GM04503 (cell line): ENCODE measurements at places on chromosomes 2 and 18.

DNA sequence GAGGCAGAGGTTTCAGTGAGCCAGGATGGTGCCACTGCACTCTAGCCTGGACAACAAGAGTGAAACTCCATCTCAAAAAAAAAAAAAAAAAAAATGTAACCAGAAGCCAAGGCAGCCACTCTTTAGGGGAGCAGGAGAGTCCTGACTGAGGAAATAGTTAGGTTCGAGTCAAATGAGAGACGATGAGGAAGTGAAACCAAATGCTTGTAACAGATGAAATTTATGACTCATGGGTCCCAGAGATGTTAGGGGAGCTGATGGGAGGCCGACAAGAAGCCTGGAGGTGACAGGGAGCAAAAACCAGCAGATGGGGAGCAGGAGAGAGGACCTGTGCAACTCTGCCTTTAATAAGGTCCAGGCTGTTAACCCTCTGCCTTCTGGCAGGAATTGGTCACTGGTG lies 756.1 kb upstream of the DDX18 start:
- DNase-seq = no peak

- DNase-seq = no peak
Observed at GRCh38 chr2:60735496-60736250, 20.4 kb upstream of the PAPOLG start.

DNA sequence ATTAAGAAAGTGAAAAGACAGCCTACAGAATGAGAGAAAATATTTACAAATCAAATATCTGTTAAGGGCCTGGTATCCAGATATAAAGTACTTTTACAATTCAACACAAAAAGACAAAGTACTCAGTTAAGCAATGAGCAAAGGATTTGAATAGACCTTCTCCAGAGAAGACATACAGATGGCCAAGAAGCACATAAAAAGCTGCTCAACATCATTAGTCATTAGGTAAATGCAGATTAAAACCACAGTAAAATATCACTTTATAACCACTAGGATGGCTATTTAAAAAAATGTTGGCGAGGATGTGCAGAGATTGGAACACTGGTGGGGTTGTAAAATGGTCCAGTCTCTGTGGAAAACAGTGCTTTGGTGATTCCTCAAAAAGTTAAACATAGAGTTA lies 38.9 kb downstream of the RAB31 start:
- no peak for DNase-seq

DNA sequence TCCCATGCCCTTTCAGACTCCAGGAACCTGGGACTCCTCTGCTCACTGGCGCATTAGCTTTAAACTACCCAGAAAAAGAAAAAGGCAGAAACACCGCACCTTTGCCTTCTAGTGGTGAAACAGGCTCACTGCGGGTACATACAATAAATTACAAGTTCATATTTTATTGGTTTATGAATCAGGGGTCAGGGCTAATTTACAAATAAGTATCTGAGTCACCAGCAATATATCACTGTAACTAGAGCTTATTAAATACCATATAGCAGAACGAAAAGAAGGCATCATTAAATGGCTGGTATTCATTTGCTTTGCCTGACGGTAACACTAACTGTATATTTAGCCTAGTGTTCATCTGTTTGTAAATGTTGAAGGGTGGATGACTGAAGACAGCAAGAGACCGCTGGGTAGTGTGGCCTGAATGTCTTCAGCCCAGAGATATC lies 26.9 kb upstream of the DTNB start:
- DNase-seq = no peak

GRCh38 chr2:108115868-108116267 lies 123.9 kb upstream of the SULT1C3 start:
- no peak for DNase-seq

- no peak for DNase-seq
Observed at GRCh38 chr18:9766076-9766481, 58.0 kb downstream of the RAB31 start.

GRCh38 chr2:28821295-28821958 lies 10.8 kb downstream of the SPDYA start:
- no peak for DNase-seq

- no peak for DNase-seq
Observed at GRCh38 chr2:105795575-105795934, 50.8 kb downstream of the NCK2 start.

- no peak for DNase-seq
Observed at GRCh38 chr2:111220962-111221361, 100.2 kb downstream of the BCL2L11 start.

DNA sequence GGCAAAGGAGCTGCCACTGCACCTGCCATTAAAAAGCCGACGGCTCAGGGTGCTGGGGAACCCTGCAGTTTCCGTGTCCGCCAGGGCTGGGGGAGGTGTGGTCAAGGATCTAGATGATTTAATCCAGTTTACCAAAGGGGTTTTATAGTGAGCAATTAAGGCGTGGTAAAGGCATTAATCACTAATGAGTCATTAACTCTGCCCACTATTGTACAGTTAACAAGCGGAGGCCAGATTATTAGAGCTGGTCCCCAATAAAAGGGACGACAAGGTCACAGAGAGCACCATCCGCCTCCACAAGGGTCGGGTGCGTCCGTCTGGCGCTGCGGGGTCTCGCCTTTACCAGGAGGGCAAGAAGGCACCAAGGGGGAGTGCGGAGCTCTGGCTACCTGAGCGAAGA lies 9.6 kb downstream of the RAX start:
- no peak for DNase-seq

DNA sequence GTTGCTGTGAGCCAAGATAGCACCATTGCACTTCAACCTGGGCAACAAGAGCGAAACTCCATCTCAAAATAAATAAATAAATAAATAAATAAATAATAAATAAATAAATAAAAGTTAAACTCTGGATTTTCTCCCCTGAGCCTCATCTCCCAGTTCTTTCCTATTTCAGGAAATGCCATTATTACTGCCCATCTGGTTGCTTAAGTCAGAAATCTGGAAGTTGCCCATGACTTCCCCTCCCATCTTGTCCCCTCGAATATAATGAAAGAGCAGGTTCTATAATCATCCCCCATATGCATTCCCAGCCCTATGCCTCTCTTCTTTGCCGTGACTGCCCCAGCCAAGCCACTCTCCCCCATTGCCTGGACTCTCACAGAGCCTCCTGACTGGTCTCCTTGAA lies 4.2 kb upstream of the PSD4 start:
- DNase-seq = no peak

DNA sequence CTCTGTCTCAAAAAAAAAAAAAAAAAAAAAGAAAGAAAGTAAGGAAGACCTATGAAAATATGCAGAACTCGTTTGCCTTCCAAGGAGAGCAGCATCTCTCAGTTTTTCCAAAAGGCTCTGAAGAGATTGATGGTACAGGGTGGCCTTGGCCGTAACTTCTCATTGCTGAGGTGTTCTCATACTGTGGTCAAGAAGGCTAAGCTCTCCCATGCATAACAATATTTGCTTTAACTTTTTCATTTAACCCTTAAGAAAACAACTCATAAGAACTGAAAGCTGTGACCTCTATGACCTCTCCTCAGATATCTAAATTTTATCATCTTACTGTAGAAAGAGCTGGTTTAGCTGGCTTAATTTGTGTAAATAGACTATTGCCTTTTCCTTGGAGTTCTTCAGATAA lies 37.1 kb upstream of the GATA6 start:
- no peak for DNase-seq

GRCh38 chr18:8708670-8709069 lies 3.3 kb downstream of the MTCL1 start:
- DNase-seq = no peak

- DNase-seq = no peak
Observed at GRCh38 chr2:204545861-204546735, 823 bp downstream of the PARD3B start.

DNA sequence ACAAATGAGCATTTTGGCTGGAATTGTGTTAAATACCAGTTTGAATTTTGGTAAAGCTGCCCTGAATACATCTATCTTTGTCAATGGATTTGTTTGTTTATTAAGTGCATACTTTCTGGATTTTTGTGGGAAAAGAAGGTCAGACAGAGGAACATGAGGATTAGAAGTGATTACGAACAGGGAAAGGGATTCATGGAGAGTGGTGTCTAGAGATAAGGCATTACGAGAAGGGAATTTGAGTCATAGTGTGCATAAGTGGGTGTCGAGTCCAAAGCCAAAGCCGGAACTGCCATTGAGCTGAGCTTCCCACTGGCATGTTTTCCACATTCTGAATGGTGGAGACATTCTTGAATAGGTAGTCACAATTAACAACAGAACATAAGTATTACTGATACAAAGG lies 68.9 kb upstream of the EFEMP1 start:
- peak; percentile 99 for DNase-seq

DNA sequence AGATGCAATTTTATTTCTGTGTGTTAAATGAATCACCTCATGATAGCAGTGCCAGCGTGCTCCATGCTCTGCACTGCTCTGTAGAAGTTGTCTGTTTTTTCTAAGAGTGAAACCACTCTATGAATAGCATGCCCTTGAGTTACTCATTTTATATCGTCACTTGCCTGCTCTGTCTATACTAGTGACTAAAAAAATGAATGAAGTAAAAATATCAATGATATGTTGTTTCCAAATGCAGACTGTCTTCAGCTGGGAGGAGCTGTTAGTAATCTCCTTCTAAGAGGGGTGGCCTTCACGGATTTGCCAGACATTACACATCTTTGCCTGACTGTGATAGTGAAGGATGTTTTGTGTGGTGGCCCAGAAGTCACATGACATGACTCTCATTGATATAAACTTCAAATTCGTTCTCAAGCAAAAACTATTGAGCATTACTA lies 852.1 kb downstream of the CNTNAP5 start:
- peak; percentile 19 for DNase-seq

- DNase-seq = no peak
Observed at GRCh38 chr2:45496869-45497268, 114.2 kb downstream of the SRBD1 start.

DNA sequence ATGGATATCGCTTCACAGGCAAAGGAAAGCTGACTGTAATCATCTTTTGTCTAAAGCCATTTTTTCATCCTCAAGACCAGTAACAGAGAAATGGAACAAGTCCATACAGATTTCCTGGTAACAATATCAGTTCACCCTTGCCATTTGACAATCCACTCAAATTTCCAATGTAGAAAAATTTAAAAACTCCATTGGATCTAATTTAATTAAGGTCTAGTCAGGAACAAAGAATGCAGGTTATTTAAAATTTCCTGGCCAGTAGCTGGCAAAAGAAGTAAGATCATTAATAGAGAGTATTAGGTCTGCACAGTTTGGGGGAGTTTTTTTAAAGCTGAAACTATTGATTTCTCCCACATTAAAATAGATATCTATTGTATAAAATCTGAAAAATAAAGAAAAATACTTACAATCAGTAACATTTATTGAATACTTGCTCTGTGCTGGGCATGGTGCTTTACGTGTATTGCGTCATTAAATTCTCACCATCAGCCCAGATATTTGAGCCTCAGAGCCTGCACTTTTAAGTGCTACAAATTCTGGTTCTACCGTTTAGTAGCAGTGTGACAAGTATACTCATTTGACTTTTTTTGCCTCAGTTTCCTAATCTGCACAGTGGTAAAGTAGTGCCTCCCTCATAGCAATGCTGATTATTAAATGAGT lies 41.8 kb downstream of the SMARCAL1 start:
- no peak for DNase-seq

GRCh38 chr2:171545086-171545485 lies 22.8 kb downstream of the CYBRD1 start:
- no peak for DNase-seq

DNA sequence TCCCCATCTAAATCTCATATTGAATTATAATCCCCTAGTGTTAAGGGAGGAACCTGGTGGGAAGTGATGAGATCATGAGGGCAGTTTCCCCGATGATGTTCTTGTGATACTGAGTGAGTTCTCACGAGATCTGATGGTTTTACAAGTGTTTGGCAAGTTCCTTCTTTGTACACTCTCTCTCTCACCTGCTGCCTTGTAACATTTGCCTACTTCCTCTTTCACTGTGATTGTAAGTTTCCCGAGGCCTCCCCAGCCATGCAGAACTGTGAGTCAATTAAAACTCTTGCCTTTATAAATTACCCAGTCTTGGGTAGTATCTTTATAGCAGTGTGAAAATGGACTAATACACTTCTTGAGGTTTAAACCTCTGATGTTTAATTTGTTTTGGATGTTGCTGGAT lies 177.5 kb downstream of the CD8B2 start:
- DNase-seq = no peak

DNA sequence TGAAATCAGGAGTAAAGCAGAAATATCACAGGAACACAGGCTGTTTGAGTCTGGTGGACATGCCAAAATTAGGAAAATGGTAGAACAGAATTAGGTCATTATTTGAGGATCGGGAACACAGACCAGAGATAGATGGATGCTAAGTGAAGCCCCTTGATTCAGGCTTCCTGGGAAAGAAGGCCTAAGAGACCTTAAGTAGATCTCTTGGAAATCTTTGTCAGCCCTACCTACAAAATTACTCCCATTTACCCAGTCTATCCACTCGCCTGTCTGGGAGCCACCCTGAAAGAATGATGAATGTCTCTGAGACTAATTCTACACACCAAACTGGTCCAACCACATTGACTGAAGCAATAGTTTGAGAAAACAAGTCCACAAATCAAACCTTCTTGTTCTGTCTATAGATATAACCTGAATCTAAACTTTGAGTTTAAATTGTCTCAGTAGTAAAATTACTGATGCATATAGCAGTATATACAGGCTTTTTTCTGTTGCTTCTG lies 36.6 kb upstream of the TANK start:
- no peak for DNase-seq

GRCh38 chr2:221399183-221399582 lies 172.9 kb downstream of the EPHA4 start:
- no peak for DNase-seq

GRCh38 chr18:8661754-8662559 lies 43.4 kb upstream of the MTCL1 start:
- DNase-seq = no peak

GRCh38 chr2:108367561-108368175 lies 10.1 kb upstream of the SULT1C4 start:
- DNase-seq = no peak

- DNase-seq = no peak
Observed at GRCh38 chr2:201953396-201953795, 80.3 kb upstream of the FZD7 start.

- peak; percentile 63 for DNase-seq
Observed at GRCh38 chr18:3579701-3580100, 129.7 kb downstream of the TGIF1 start.

DNA sequence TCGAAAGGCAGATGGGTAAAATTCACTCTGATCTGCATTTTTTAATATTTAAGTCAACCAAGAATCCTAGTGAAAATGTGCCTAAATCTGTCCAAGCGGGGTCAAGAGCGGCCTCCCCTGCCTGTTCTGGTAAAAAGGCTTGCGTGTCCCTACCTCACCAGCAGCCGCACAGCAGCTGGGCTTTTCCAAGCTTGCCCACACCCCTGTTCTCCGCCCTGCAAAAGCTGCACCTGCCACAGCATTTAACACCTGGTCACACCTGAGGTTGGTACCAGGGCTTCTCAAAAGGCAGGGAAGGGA lies 25.8 kb upstream of the TMEM182 start:
- no peak for DNase-seq
